ENCODE measurements at places on chromosomes 6 and 20.

- DNase-seq = no peak
Measured at GRCh38 chr20:7015257-7015656, 247.8 kb downstream of the BMP2 start.

- DNase-seq = no peak
Measured at GRCh38 chr6:47135772-47136171, 93.6 kb upstream of the ADGRF1 start.

GRCh38 chr6:65633501-65633900 lies 73.5 kb downstream of the EYS start:
- no peak for DNase-seq

DNA sequence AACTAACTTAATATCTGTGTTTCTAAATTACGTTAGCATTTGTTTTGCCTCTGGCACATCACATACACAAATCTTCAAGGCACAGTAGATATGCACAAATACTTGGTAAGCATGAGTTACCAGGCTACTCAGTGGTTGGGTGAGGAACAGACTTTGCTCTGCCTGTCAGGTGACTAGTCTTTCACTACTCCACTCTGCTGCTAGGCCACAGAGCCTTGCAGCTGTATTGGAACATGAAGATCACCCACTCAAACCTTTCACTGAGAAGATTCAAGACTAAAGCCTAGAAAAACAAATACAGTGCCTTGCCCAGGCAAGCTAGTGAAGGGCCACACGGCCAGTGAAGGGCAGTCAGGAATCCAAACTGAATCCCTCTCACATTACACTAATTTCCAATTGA lies 47.0 kb downstream of the DTNBP1 start:
- no peak for DNase-seq

DNA sequence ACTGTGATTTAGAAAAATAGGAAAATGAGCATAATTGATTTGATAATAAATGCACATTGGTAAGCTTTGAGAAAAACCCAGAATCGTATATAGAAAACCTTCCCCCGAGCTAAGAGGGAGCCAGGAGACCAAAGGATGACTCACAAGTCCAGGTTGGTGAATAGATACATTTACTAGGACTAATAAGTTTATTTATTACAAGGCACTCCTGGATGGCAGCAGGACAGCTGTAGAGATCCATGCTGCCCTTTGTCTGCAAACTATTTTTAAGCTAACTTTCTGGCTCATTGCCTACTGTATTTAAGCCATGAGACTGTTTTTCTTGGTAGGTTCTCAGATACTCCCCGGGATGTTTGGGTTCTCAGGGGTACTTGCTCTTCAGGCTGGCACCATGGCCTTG lies 13.4 kb downstream of the CASP8AP2 start:
- no peak for DNase-seq

DNA sequence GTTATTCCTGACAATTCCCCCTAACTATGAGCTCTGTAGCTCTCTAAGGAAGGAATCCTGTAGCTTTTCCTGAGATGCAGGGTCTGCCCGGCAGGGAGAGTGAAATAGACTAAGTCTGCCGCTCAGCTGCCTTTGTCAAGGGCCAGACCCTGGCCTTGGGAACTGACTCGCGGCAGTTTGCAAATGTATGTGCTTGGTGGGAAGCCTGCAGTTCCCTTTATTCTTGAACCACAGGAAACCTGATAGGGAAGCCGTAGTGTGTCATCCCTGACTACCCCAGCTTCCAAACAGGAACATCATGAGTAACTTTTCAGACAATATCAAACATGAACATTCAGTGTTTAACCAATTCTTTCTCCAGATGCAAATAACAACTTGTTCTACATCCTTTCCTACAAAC lies 78.7 kb upstream of the IFNGR1 start:
- no peak for DNase-seq
